ENCODE measurements at places on chromosomes 7 and 10. TPM values are rescaled to one million over a fixed set of nuclear protein-coding genes. Genes with fewer than 3 reads are reported as not detected.

- DNase-seq: peak; percentile 4
Observed at GRCh38 chr7:919924-920341, 34.5 kb downstream of the ADAP1 start.

DNA sequence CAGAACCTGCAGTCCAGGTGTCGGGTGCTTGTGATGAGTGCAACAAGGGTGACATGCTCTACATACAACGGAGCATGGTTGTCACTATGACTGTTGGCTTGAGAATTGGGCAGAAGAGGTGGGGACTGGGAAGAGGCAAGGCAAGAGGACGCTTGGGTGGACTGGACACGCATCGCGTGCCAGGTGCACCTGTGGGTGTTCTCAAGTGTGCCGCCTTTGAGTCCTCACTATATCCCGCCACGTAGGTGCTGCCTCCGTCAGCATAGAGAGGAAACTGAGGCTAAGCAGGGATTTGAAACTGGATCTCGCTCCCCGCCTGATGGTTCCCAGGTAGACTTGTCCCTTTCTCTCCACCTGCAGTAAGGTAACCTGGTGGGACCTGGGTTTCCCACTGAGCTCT is 27.2 kb downstream of the CDH23 start:
- DNase-seq: no peak

GRCh38 chr7:131786204-131786603 is 229.8 kb upstream of the PODXL start:
- DNase-seq: no peak

- DNase-seq: no peak
Observed at GRCh38 chr7:7792056-7792455, 73.6 kb upstream of the RPA3 start.

- DNase-seq: no peak
Observed at GRCh38 chr10:31353574-31353973, 34.6 kb downstream of the ZEB1 start.

Gene ZNHIT1
- total RNA-seq: 83.6 TPM

Gene CD36
- total RNA-seq: 1,087 TPM

Gene PDCD4
- total RNA-seq: 73.2 TPM

Data from heart left ventricle (tissue), 16 donors.